ENCODE measurements at places on chromosomes 16 and 17.

- no peak for DNase-seq
Measured at GRCh38 chr17:71869293-71869692, 251.5 kb upstream of the SOX9 start.

DNA sequence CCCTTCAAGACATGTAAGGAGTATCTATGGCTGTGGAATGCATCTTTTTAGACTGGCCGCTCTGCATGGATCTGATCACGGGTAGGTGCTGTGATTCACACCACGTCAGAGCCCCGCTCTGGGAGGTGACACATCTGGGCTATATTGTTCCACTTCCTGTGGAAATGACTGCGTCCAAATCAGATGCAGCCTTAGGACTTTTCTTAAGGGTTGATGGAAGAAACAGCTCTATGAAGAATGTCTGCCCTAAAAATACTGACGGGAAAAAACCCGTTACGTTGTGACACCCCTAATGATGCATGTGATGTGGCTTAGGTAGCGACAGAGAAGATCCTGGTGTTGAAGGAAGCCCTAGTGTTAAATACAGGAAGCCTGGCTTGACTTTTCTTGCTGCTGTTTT lies 12.2 kb downstream of the BANP start:
- DNase-seq = no peak

- DNase-seq = peak; percentile 36
Measured at GRCh38 chr17:6712058-6712853, 913 bp downstream of the SLC13A5 start.

DNA sequence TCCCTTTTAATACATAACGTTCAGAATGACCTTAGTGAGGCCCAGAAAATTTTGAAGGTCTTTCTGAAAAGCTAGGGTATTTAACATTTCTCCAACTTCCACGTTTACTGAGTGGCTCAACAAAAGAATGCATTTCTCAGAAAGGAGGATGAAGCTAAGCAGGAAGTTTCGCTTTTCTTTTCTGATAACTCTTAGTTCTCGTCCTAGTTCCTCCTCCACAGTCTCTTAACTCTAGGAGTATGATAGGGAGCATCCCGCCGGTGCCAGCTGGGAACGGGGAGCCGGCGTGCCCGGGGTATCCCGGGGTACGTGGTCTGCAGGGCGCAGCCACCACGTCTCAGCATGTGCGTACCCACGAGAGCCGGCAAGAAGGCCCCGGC lies 363 bp downstream of the KARS1 start:
- no peak for DNase-seq

- peak; percentile 89 for DNase-seq
Measured at GRCh38 chr17:7650509-7651096, at the start of gene ATP1B2. ATP1B2 (plus strand) TSS chr17:7650926; CDS start chr17:7651519, 593 bp downstream.

DNA sequence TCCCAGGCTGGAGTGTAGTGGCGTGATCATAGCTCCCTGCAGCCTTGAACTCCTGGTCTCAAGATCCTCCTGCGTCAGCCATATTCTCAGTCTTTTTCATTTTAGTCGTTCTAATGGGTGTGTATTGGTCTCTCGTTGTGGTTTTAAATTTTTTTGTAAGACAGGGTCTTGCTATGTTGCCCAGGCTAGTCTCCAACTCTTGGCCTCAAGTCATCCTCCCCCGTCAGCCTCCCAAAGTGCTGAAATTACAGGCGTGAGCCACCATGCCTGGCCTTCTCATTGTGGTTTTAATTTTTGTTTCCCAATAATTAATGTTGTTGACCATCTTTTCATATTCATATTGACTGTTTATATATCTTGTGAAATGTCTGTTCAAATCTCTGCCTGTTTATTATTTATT lies 8.6 kb downstream of the TMEM94 start:
- no peak for DNase-seq

DNA sequence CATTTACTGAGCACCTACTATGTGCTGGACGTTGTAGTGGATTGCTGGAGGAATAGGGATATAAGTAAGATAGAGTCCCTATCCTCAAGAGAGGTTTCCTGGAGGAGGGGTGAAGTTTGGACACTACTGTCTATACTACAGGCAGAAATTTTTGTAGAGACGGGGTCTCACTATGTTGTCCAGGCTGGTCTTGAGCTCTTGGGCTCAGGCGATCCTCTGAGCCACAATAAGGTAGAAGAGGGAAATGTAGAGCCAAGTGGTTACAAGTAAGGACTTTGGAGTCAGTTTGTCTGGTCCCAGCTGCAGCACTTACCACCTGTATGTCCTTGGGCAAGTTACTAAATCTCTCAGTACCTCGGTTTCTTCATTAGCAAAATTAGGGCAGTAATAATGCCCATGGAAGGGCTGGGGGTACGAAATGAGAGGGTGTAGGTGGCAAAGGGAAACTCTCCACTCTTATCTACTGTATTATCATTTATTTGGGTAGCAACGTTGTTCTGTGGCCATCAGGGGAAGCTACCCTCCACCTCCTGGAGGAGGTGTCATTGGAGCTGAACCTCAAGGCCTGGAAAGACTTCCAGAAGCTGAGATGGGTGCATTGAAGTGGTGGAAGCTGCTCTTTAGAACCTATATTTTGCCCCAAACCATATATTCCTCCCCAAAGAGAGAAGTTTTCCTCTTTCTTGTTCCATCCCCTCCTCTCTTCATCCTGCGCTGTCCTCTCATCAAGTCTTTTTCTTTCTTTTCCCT lies 34.9 kb upstream of the DHX8 start:
- no peak for DNase-seq

GRCh38 chr16:50153596-50154419 lies 702 bp downstream of the TENT4B start:
- DNase-seq = no peak

DNA sequence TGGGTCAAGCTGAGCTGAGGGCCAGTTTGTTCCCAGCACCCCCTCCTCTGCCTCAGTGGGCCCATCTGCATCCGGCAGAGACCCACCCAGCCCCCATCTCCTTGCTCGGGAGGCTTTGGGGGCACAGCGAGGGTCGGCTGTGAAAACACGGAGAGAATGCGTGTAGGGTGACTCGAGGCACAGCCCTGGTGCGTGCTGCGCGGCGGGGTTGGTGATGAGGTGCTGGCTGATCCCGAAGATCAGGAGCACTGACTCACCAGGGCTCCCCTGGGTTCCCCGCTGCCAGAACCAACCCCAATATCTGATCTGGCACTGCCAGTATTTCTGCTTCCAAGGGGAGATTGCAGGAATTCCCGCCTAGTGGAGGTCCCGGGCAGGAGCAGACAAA lies 7.5 kb upstream of the KRT17 start:
- no peak for DNase-seq

GRCh38 chr16:70561623-70562022 lies 38.0 kb downstream of the SF3B3 start:
- DNase-seq = no peak

DNA sequence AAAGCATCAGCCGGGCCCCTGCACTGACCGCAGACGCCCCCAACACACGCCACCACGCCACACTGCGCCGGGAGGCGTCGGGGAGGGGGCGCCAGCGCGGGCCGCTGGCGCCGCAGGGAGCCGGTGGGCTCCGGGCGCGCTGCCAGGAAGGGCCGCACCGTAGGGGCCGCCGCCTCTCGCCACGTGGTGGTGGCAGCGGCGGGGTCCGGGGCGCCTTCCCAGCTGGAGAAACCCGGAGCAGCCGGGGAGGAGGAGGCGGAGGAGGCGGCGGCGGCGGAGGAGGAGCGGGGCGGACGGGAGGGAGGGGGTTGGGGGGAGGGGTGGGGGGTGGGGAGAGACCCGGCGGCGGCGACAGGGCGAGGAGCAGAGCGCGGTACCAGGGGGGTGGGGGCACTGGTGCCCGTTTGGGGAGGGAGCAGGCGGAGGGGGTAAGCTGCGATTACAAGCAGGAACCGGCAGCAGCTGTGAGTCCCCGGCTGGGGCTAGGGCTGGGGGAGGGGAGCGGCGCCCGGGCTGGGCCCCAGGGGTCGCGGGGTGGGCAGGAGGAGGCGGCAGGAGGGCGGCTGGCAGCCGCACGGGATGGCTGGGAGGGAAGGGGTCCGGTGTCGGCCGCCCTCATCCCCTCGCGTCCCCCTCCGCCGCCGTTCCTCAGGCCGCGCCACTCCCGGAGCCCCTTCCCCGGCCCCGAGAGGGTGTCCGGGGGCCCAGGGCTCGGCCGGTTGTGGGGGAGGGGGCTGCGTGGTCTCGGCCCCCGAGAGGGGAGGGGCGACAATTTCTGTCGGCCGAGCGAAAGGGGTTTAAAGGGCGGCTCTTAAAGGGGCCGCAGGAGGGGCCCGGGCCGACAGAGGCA lies at the start of gene TBKBP1:
TBKBP1 (plus strand) TSS at position 431 of the 850 bp plus-strand sequence. CDS start 1,952 bp downstream, outside the sequence.
- DNase-seq = peak; percentile 88

DNA sequence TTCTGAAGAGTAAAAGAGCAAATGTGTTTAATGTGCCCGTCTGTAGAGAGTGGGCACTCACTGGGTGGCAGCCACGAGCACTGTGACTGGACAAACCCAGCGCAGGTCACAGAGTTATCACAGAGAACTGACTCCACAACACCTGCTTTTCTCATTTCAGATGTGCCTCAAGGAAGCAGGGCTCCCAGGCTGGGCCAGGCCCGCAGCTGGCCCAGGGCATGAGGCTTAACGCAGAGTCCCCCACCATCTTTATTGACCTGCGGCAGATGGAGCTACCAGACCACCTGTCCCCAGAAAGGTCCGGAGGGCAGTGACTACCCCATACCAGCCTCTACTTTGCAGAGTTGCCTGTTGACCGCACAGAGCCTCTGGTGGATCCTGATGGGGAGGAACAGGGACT lies 11.9 kb downstream of the DNAAF8 start:
- DNase-seq = no peak

- DNase-seq = no peak
Measured at GRCh38 chr17:77694391-77695363, 263.8 kb upstream of the TNRC6C start.

GRCh38 chr17:74212913-74213791 lies at the start of gene TTYH2:
TTYH2 (plus strand) TSS chr17:74213571; CDS start chr17:74213588, 17 bp downstream.
- peak; percentile 62 for DNase-seq

DNA sequence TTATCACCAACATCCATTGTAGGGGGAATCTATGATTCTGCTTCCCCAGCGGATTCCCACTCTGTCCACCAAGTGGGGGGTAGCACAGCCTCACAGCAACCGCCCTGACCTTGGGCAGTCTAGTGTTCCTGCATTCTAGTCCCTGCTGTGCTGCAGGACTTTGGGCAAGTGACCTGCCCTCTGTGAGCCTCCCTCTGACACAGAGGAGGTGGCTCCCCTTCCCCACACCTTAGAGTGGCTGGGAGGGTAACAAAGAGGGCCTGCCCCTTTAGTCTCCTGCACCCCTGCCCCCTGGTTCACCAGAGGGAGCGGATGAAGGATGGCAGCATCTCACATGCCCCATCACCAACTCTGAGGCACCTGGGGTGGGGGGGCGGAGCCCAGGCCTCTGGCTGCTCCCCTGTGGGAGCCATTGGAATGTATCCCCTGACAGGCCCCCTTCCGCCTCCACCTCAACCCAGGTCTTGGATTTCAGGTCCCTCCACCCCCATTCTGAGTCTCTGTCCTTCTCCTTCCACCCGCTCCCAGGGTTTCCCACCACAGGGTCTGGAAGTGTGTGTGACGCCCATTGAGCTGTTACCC lies 10.1 kb downstream of the GAS2L2 start:
- DNase-seq = no peak

GRCh38 chr16:12009922-12010321 lies 33.4 kb downstream of the SNX29 start:
- no peak for DNase-seq

DNA sequence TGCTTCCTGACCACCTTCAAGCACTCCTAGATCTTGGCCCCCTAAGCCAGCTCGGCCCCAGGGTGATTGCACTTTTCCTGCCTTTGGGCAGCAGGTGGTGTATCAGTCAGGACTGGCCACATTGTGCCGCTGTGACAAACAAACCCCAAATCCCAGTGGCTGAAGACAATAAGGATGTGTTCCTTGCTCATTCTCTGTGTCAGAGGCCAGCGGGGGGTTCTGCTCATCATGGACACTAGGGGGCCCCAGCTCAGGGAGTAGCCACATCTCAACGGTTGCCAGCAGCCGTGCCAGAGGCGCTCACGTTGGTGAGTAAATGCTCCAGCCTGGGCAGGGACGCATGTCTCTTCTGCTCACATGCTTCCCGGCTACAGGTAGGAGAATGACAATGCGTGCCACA lies 60.4 kb downstream of the ZDHHC7 start:
- DNase-seq = no peak

DNA sequence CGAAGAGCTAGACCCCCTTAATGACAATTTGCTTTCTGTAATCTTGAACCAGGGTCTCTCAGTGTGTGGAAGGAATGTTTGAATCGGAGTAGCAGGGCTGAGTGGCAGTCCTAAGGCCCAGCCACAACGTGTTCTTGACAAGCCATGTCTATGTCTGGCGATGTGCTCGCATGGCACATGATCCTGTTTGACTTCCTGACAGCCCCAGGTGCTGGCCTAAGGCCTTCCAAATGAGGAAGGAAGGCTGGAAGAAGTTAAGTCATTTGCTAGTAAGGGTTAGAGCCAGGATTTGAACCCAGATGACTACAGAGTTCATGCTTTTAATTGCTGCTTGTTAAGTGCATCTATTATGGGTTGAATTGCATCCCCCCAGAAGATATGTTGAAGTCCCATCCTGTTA lies 486.7 kb downstream of the MAF start:
- no peak for DNase-seq

DNA sequence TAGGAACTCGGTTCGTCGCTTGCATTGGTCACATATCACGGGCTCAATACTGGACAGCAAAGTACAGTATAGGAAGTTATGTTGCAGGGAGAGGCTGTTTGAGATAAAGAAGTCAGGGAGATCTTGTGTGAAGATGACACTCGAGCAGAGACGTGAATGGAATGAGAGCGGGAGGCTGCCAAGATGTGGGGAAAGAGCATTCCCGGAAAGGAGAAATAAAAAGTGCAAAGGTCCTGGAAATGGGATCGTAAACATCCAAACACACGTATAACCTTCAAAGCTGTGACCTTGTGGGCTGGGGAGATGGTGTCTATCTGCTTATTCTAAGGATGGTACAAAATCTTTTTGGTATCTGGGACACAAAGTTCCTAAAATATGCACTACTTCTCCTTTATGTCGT lies 43.0 kb upstream of the MYOCD start:
- DNase-seq = no peak

GRCh38 chr16:11705311-11706025 lies 37.2 kb downstream of the TXNDC11 start:
- no peak for DNase-seq

All from neuronal stem cell (in vitro differentiated cells).